ENCODE measurements at places on chromosomes 5 and 9.

DNA sequence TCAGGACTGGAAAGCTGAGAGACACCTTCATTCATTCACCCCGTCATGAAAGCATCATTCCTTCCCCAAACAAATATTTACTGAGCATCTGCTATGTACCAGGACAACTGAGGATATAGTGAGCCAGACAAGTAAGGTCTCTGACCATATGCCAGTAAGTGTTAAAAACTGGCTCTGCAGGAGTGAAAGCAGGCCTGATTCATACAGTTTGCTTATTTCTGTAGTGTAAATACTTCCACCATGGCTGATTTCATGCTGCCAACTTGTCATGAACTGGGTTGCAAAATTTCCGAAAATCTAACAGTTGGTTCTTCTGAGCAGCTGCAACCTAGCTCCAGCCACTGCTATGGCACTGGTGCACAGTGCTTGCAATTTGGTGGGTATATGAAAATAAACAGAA, 68.1 kb downstream of the YIPF5 start:
- no peak for DNase-seq

DNA sequence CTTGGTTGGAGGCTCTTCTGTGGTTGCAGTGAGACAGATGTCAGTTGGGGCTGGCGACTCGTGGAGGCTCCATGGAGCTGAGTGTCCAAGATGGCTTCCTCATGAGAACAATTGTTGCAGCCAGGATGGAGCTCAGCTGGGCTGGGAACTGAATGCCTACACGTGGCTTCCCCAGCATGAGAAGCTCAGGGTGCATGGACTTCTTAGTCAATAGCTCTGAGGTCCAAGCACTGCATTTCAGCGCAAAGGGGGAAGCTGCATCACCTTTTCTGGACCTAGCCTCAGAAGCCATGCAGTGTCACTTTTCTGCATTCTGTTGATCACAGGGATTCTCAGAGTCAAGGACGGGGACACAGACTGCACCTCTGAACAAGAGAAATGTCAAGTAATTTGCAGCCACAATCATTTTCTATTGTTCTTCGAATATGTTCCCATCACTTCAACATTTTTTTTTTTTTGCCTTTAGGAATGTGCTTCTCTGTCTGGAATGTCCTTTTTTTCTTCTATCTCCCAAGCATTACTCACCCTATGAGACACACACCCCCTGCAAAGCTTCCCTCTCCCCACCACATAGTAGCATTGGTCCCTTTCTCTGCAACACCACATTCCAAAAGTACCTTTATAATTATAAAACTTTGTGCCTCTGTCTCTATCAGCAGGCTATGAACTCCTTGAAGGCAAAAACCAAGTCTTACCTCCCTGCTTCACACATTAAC, 57.5 kb upstream of the STK32A start:
- no peak for DNase-seq

DNA sequence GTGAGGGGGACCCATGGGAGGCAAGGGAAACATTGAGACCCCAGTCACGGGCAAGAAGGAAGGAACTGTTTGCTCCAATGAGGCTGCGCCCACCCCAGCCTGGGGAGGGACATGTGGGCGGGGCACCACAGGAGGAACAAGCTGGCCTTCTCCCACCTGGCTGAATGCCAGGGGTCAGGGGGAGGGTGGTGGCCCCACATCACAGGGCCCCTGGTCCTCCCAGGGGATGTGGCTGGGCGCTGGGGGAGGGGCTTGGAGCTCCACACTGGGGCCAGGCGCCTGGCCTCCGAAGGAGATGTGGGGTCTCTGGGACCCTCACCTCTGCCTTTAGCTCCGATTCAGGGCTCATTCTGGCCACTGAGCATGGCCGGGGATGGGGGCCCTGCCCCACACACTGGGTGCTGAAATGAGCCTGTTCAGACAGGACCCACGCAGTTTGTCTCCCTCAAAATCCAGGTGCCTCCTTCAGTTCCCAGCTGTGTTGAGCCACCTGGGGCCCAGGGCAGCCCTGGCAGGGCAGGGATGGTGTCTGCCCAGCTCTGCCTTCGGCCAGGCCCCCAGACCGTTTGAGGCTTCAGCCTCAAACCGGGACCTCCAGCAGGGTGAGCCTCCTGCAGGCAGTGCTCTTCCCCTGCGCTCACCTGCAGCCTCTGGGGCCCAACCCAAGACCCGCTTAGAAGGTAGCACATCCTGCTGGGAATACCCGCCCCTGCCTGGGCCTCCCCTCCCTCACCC, 33.2 kb upstream of the NOTCH1 start:
- peak; percentile 47 for DNase-seq

DNA sequence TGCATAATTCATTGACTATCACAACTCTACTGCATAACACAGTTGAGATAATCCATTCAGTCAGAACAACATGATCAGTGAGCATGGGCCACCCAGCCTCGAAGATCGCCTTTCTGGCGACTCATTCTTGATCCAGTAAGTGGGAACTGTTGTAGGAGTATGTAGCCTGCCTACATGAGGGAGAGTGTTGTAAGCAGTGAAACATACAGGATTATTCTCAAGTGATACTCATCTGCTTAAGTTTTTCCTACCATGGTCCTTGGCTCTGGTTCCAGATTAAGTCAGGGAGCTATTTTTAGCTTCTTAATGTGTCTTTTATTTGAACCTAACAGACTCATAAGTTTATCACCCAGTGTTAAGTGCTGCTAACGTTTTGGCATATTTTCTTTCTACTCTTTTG, 44.0 kb downstream of the TNPO1 start:
- no peak for DNase-seq

GRCh38 chr9:87193925-87194868, 246.9 kb upstream of the GAS1 start:
- DNase-seq, result no peak

- no peak for DNase-seq
Measured at GRCh38 chr5:112036206-112036605, 279.2 kb upstream of the NREP start.

- no peak for DNase-seq
Measured at GRCh38 chr5:6359555-6360322, 18.6 kb downstream of the MED10 start.

DNA sequence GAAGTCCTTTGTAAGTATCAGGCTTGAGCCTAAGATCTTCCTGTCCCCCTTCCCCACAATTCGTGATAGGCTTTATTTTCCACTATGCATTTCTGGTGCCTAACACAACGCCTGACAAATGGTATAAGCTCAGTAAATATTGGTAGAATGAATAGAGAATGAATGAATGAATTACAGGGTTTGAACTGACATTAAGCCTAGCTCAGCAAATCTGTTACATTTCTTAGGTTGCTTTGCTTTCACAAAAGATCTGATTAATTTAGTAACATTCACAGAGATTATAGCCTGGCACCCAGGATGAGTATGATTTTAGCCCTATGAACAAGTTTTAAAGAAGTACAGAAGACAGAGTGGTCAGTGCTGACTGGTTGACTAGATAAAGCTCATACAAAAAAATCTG, 16.4 kb downstream of the RUSC2 start:
- DNase-seq, result no peak

- no peak for DNase-seq
Measured at GRCh38 chr5:39742916-39743315, 318.1 kb upstream of the DAB2 start.

GRCh38 chr9:24487250-24487861, 58.3 kb downstream of the IZUMO3 start:
- no peak for DNase-seq

DNA sequence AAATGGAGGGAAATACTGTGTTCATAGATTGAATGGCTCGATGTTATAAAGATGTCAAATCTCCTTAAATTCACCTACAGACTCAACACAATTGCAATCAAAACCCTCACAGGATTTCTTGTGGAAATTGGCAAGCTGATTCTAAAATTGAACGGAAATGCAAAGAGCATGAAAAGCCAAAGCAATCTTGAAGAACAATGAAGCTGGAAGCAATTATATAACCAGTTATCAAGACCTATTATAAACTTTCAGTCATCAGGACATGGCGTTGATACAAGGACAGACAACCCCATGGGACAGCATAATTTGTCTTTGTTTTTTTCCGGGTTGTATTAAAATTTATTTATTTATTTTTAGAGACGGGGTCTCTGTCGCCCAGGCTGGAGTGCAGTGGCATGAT, 53.5 kb upstream of the OTULINL start:
- no peak for DNase-seq

DNA sequence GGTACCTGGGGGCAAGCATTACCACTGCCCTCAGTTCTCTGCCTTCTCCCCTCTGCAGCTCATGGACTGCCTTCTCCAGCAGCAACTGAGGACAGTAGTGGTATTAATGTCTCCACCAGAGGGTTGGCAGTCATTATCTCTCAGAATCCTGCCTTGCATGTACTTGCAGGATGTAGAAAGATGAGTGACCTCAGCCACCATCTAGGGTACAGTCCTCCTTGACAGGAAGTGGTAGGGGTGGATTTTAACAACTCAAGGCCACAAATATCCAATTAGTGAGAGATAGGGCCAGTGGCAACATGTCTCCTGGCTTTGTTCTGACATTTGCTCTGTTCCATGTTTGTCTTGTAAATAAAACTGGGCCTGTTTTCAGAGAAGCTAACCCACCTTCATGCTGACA, 47.2 kb downstream of the F2R start:
- no peak for DNase-seq

DNA sequence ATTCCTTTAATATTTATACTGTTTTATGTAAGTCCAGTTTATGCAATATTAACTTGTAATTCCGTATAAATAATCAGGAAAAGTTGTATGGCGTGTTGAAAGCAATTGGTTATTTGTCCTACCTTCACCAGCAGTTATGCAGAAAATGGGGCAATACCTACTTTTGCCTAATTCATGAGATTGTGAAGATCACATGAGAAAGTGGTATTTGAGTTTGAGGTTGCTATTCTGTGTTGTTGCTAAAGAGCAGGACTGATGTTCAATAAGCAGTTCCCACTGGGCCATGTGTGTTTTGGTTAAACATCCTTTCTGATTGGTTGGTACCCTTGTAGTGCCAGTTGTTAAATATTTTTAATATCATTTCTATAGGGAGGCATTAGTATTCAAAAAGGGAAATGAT, 3.2 kb downstream of the TGFBR1 start:
- DNase-seq, result no peak

GRCh38 chr5:65184780-65185179, 296.9 kb downstream of the ADAMTS6 start:
- DNase-seq, result no peak

- DNase-seq, result no peak
Measured at GRCh38 chr9:21862871-21863270, 60.4 kb downstream of the MTAP start.

- DNase-seq, result no peak
Measured at GRCh38 chr9:108058135-108058814, 568.7 kb upstream of the KLF4 start.

Measured in left ventricle myocardium inferior (tissue), 1 donor.